ENCODE measurements at places on chromosomes 12 and 14. TPM values are rescaled to one million over a fixed set of nuclear protein-coding genes. Genes with fewer than 3 reads are reported as not detected.
A peak's percentile ranks its signal among the peaks of the same experiment; 100 is the strongest.

GRCh38 chr14:24066496-24067132, 4.7 kb upstream of the CPNE6 start:
- H3K27ac ChIP-seq, result peak overlapping the region; percentile 25
- no peak for DNase-seq
- no peaks in the 10 kb centered on the region for H3K36me3 ChIP-seq
- H3K27me3 ChIP-seq, result no peaks in the 10 kb centered on the region
- H3K4me1 ChIP-seq, result no peaks in the 10 kb centered on the region

GRCh38 chr14:64324461-64324860, 30.3 kb upstream of the ESR2 start:
- no peaks in the 10 kb centered on the region for H3K4me1 ChIP-seq
- no peak for DNase-seq
- H3K36me3 ChIP-seq, result no peaks in the 10 kb centered on the region
- no peak overlapping the region for H3K4me3 ChIP-seq

Gene SLC24A4
- total RNA-seq, result 0.54 TPM

GRCh38 chr12:5439788-5440300, 7.9 kb downstream of the NTF3 start:
- H3K27me3 ChIP-seq, result no peaks in the 10 kb centered on the region
- no peaks in the 10 kb centered on the region for H3K36me3 ChIP-seq

Gene ART4
- total RNA-seq, result not detected

Gene LRRC10
- not detected for total RNA-seq

Gene OTX2
- not detected for total RNA-seq

Gene CDKN3
- 4.9 TPM for total RNA-seq

Gene KRT83
- not detected for total RNA-seq

Gene MEG3
- 135 TPM for total RNA-seq

DNA sequence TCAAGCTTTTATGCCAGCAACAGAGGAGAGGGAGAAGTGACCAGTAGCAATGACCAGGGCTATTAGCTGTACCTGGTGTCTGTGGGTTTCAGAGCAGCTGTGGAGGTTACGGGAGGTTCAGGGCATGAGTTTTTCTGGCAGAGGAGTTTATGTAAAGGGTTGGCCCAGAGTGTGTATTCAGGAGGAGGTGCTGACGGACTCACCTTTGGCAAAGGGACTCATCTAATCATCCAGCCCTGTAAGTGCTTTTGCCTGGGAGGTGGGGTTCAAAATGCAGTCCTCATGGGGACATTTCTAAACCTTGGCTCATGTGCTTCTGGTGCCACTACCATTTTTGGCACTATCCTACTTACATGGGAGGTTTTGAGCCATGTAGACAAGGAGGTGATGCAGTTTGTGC, 95.3 kb downstream of the DAD1 start:
- H3K27me3 ChIP-seq, result no peaks in the 10 kb centered on the region
- H3K4me1 ChIP-seq, result no peaks in the 10 kb centered on the region
- no peak for DNase-seq
- H3K36me3 ChIP-seq, result no peaks in the 10 kb centered on the region

- no peaks in the 10 kb centered on the region for H3K4me1 ChIP-seq
- no peaks in the 10 kb centered on the region for H3K36me3 ChIP-seq
- no peaks in the 10 kb centered on the region for H3K27me3 ChIP-seq
- H3K4me3 ChIP-seq, result no peak overlapping the region
- no peak for DNase-seq
- no peak overlapping the region for H3K27ac ChIP-seq
Observed at GRCh38 chr12:110042264-110042663, 6.1 kb downstream of the C12orf76 start.

Gene GUCY2C
- 25.6 TPM for total RNA-seq

- no peak for DNase-seq
- no peaks in the 10 kb centered on the region for H3K36me3 ChIP-seq
- no peaks in the 10 kb centered on the region for H3K4me1 ChIP-seq
- H3K27ac ChIP-seq, result no peak overlapping the region
Observed at GRCh38 chr14:32438517-32438916, 109.4 kb downstream of the AKAP6 start.

- peak overlapping the region; percentile 49 for H3K27ac ChIP-seq
- DNase-seq, result peak; percentile 39
- peak overlapping the region; percentile 15 for H3K4me3 ChIP-seq
- H3K27me3 ChIP-seq, result no peaks in the 10 kb centered on the region
- H3K36me3 ChIP-seq, result no peaks in the 10 kb centered on the region
- no peaks in the 10 kb centered on the region for H3K4me1 ChIP-seq
Observed at GRCh38 chr14:44170556-44170955, 336.5 kb downstream of the FSCB start.

GRCh38 chr12:103858953-103859601, 18.0 kb upstream of the NT5DC3 start:
- no peaks in the 10 kb centered on the region for H3K27me3 ChIP-seq
- DNase-seq, result no peak

DNA sequence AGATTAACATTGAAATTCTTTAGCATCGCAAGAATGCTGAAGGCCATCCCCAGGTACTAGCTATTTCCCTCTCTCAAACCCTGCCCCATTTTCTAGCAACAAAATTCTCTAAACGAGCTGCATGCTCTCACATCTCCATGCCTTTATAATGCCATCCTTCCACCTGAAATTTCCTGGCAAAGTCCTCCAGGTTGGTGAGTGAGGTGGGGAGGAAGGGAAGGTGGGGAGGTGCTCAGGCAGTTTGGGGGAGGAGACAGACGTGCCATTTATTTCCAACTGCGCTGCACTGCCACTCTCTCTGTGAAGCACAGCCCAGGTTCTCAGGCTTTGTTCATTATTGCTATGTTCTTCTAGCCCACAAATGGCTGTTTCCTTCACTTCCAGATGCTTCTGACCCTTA, 208.4 kb downstream of the PAWR start:
- H3K4me1 ChIP-seq, result no peaks in the 10 kb centered on the region
- H3K27ac ChIP-seq, result no peak overlapping the region
- no peaks in the 10 kb centered on the region for H3K36me3 ChIP-seq
- H3K27me3 ChIP-seq, result no peaks in the 10 kb centered on the region

- H3K36me3 ChIP-seq, result no peaks in the 10 kb centered on the region
- no peaks in the 10 kb centered on the region for H3K4me1 ChIP-seq
- H3K4me3 ChIP-seq, result no peak overlapping the region
- H3K27ac ChIP-seq, result no peak overlapping the region
- no peaks in the 10 kb centered on the region for H3K27me3 ChIP-seq
Observed at GRCh38 chr12:43208627-43209026, 343.4 kb downstream of the ADAMTS20 start.

Measured in Peyer's patch (tissue), 4 donors.